ENCODE measurements at places on chromosomes 7 and 10.

DNA sequence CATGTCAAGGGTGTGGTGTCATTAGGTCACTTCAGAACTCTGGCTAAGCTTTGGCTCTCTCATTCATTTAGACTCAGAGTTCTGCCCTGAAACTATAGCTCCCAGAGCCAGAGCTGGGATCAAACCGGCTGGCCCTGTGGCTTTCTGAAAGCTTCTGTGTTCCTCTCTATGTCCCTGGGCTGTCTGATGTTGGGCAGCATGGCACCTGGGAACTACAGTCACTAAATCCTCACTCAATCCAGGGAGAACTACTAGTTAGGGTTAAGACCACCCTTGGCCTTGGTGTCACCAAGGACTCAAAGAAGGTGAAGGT lies 13.2 kb downstream of the ATG9B start:
- DNase-seq: no peak

GRCh38 chr7:7524121-7524520 lies 11.6 kb downstream of the COL28A1 start:
- DNase-seq: no peak

DNA sequence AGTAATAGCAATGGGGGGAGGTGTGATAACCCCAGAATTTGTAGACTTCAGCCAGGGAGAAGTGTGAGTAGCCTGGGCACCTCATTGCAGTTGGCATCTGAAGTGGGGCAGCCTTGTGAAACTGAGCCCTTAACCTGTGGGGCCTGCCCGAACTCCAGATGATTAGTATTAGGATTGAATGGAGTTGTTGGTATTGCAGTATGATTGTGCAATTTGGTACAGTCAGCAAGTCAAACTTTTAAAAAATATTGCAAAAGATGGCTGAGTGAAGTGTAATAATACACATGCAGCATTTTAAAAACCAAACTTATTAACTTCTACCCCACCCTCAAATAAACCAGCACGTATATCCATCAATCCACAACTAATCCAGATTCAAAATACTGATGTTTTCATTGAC lies 9.3 kb downstream of the RBM33 start:
- peak; percentile 27 for DNase-seq

DNA sequence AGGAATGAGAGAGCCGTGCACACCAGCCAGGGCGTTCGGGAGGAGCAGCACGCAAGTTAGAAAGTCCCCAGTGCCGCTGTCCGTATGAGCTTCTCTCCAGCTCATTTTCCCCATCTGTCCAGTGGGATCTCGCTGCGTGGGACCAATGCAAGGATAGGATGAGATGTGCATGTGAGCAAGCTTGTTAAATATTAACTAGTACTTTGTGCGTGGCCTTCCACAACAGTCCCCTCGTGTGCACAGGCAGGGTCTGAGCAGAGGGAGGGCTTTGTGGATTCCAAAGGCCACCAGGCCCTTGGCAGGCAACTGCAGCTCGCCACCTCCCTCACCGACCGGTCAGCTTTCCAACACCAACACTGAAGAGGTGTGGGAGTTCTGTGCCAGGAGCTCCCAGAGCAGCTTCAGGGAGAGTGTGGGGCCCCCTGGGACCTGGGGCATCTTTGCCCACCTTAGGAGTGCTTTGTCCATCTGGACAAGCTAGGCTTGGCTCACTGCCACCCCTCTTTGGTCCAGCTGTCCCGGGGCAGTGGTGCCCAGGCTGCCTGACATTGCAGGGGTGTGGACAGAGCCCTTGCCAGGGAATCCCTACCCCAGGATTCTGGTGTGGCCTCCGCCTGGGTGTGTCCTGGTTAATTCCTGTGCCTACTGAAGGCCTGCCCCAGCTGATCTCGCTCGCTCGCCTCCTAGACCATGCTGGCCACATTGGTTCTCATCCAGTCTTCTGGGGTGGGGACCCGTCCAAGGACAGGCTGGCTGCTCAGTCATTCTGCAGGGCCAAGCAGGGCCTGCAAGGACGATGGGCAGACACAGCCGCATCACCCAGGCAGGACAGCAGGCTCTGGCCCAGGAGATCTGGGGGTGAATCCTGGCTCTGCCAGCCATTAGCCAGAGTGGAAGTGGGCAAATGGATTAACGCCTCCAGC lies 5.3 kb downstream of the FAM20C start:
- no peak for DNase-seq

DNA sequence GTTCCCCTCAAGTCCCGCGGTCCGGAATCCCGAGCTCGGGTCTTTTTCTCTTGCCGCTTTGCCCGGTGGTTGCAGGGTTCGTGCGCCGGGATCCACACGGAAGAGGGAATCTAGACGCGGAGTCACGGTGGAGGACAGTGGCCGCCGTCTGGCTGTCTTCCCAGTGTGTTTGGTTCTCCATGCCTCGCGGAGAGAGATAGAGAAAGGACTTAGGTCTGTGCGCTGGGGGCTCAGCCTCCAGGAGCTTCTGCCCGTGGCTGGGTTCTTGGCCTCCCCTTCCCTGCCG lies 1.6 kb downstream of the FFAR4 start:
- DNase-seq: no peak

DNA sequence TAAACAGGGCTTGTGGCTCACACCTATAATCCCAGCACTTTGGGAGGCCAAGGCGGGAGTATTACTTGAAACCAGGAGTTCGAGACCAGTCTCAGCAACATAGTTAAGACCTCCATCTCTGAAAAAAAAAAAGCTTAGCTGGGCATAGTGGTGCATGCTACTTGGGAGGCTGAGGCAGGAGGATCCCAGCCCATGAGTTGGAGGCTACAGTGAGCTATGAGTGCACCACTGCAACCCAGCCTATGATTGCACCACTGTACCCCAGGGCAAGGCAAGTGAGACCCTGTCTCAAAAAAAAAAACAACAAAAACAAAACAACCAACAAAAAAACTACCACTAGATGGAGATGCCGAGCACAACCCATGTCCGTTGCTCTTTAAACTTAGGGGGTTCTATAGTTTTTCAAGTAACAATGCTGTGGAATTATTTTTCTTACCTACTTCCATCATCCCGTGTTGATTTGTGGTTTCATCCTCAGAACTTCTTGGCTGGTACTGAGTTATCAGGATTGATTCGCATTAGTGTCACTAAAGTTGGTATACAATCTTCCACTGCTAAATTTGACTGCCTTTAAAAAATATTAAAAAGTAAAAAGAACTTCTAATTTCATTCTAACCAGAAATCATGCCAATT lies 12.2 kb upstream of the REPIN1 start:
- DNase-seq: peak; percentile 77

DNA sequence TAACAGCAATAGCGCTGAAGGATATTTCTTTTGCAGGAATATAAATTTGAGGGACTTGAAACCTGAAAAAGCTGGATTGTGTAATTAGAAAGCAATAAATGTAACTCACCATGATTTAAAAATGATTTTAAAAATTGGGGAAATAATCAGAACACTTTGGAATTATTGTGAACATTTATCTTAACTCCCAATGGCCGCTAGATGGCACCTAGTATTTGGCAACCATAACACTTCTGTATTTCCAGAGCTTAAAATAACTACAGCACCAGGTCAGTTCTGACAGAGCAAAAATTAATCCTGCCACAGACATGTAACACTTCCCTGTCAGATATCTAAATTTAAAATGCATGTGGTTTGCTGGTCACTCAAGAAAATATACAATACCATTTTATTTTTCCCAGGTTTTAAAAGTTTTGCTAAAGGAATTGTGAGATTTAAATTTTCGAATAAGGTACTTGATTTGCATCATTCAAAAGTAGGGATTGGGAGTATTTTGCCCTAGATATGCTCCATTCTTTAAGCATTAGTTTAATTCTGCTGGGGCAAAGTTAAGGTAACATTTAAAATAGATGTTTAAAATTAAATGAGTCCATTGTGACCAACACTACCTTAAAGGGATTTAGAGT lies 144.5 kb downstream of the PPP1R3A start:
- peak; percentile 70 for DNase-seq

DNA sequence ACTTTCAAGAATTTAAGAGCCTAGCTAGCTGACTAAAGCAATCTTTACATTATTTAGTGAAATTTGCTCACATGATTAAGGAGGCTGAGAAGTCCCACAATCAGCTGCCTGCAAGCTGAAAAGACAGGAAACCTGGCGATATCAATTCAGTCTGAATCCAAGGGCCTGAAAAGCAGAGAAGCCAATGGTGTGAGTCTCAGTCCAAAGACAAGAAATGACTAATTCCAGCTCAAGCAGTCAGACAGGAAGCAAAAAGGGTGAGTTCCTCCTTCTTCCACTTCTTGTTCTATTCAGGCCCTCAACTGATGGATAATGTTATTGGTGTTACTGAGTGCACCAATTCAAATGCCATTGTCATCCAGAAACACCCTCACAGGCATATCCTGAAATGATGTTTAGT lies 1231.6 kb upstream of the CELF2 start:
- DNase-seq: peak; percentile 49

DNA sequence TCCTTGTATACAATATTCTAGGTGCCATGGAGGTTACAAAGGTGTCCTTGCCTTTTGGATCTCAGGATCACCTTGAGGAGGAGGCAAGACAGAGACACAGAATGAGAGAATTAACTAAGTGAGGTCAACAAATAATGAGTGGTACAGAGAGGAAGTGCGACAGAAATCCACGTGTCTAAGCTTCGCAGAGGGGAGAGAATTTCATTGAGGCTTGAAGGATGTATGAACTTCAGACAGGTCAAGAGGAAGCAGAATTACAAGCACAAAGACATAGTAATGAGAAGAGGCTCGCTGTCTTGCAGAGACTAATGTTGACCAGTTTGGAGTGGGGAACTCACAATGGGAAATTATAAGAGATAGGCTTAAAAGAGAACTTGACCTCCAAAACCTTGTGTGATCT lies 308.7 kb downstream of the FRMD4A start:
- no peak for DNase-seq

- DNase-seq: peak; percentile 79
Observed at GRCh38 chr10:95430231-95430951, 130.8 kb downstream of the SORBS1 start.

GRCh38 chr10:110160522-110160921 lies 46.9 kb upstream of the MXI1 start:
- no peak for DNase-seq

GRCh38 chr7:67022511-67022910 lies 25.9 kb downstream of the TYW1 start:
- peak; percentile 29 for DNase-seq

DNA sequence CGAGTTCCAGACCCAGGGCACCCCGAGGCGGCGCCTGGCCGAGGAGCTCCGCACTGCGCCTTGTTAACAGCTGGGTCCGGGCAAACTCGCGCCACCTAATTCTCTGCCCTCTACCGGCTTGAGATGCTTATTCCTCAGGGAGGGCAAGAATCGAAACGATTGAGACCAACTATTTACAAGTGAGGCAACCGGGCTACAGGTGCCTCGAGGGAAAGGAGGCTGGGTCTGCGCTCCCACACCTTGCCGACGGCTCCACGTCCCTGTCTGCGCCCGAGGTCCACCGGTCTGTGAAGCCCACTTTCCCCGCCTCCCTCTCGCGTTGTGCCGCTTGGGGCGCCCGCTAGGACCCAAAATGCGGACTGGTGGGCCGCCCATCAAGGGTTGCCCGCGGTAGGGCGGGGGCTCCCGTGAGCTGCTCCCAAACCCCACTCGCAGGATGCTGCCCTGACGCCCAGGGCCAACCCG lies 527 bp downstream of the AKR1B1 start:
- peak; percentile 82 for DNase-seq

DNA sequence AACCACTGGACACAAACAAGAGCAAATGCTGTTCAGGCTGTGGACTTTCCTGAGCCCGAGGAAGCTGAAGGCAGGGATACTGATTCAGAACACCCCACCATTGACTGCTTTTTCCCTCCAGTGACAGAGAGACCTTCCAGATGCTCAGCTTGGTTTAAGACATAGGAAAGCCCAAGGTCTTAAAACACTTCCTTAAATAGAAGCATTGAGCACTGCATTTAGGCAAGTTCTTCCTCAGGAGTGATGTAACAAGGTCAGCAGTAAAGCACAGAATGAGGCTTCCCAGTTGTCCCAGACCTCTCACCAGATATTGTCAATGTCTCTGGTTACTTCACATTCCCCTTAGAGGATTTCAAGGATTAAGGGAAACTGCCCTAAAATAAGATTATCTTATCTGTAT lies 19.6 kb upstream of the CDCA7L start:
- DNase-seq: no peak

DNA sequence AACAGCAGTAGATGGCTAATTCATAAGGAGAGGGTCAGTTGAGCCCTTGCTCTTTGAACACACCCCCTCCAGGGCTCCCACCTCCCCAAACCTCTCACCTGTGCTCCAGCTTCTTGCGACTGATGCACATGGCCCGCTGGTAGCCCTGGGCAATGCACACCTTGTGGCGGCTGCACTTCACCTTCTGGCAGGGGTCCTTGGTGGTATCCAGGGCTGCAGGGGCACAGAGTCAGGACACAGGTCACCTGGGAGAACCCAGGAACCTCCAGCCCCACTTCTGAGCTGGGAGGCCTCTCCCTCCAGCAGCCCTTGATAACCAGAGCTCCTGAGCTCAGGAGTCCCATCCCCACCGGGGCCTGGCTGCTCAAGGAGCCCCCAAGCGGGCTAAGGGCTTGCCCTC lies 16.3 kb downstream of the SPOCK2 start:
- DNase-seq: no peak

DNA sequence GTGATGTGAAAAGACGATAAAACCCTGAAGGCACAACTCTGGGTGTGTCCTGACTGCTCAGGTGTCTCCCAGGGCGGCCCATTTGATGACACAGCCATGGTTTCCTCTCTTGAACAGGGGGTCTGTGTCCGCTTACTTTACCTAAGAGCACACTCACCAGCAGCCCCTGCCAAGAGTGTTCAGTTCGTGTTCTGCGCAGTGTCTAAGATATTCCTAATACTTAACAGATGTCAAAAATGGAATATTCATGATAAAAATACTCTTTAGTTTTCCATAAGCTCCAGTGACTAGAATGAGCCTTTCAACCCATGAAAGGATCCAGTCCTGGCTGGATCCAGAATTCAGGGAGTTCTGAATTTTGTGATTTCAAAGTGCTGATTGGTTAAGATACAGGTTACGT lies 492.4 kb downstream of the TNS3 start:
- no peak for DNase-seq

GRCh38 chr7:76314042-76314721 lies 11.7 kb downstream of the HSPB1 start:
- DNase-seq: peak; percentile 97
